ENCODE measurements at places on chromosomes 3 and 15.
A peak's percentile ranks its signal among the peaks of the same experiment; 100 is the strongest.

DNA sequence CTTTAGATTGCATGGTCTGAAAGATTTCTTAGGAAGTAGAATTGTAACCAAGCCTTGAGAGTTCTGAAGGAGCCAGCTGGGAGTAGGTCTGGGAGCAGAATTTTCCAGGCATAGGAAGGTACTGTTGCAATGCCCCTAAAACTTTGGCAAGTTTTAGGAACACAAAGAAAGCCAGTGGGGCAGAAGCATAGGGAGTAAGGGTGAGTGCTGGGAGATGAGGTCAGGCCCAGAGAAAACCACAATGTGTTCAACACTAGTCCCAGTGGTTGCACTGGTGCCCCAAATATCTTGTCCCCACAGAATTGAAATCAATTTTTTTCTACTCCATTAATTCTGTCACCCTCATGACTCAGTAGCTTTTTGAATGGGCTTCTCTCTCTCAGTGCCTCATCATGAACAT is 120.7 kb upstream of the GALNT15 start:
- no peak for DNase-seq

DNA sequence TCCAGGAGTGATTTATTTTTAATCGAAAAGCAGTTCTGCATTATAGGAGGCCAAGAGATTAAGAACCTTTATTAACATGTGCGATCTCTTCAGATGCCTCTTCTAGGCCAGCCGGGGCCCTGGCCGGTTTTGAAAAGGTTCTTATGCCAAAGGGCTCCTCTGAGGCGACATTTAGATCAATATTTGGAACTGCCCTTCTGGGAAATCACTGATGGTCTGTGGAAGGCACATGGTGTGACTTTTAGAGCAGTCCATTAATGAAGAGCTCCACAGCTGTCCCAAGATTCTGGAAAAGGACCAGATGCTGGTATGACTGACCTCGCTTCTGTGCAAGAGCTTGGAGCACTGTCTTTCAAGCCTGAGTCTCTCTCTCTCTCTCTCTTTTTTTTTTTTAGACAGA is 19.7 kb downstream of the MGLL start:
- DNase-seq = no peak

DNA sequence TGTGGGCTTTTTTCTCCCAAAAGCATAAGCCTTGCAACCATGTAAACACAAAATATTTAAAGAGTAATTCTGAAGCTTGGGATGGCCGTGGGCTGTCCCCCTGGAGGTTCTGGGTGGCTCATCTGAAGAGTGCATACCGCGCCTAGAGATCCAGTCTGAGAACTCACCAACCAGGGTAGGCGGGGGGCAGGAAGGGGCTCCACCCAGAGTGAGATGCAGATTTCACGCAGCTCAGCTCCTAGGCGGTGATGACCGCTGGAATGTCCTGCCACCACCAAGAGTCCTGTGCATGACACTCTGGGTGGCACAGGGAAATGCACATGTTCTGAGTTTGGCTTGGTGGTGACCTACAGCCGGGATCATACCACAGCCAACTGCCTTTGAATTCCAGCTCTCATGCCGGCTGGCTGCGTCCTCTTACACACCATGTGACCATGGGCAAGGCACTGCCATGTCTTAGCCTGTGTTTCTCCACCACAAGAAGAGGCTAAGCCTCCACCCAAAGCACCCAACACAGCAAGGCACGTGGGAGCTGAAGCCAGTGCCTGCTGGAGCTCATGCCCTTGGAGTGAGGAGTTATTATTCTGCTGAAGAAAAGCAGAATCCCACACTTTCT is 125.1 kb upstream of the IQSEC1 start:
- no peak for DNase-seq

DNA sequence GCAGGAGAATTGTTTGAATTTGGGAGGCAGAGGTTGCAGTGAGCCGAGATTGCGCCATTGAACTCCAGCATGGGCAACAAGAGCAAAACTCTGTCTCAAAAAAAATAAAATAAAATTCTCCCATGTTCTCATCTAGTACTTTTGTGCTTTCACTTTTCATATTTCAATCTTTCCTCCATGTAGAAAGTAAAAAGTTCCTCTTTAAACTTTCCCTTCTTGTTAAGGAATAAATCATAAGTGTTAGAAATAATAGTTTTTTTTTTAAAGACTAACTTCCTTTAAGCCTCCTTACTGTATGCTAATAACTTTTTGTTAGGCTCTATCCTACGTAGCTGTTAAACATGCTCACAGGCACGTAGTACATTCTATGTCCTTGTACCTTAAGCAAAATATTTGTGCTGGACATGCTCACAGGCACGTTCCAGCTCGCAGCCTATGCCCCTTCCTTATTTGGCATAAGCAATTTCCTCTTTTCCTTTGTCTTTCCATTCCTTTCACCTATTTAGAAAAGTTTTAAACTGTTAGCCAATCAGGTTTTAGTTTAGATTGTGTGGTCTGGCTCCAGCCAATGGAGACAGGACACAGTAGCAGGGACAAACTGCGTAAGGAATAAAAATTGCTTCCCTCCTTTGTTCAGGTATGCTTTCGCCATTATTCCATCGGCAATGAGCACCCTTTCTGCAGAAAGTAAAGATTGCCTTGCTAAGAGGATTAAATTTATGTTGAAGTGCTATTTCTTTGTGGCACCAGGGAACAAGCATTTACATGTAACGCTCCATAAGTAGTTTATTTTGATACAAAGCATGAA is 38.9 kb upstream of the PIK3CB start:
- no peak for DNase-seq

GRCh38 chr15:72737723-72738122 is 45.8 kb downstream of the ADPGK start:
- no peak for DNase-seq

DNA sequence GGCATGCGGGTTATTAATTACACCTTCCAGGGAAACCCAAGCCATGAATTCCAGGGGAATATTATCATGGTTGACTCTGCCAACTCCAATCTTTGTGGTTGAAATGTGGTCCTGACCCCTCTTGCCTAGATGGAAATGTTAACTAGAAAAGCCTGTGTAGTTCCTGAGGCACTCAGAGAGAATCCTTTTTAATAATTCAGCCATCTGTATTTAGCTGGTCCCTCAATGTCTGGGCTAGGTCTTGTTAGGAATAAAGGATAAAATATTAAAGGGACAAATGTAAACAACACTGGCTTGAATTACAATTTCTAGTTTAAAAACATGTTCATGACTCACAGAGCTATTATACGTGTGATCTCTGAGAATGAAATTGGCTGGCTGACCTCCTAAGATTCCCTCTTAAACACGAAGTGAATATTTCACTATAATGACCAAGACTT is 435.2 kb upstream of the SUCLG2 start:
- DNase-seq = no peak

DNA sequence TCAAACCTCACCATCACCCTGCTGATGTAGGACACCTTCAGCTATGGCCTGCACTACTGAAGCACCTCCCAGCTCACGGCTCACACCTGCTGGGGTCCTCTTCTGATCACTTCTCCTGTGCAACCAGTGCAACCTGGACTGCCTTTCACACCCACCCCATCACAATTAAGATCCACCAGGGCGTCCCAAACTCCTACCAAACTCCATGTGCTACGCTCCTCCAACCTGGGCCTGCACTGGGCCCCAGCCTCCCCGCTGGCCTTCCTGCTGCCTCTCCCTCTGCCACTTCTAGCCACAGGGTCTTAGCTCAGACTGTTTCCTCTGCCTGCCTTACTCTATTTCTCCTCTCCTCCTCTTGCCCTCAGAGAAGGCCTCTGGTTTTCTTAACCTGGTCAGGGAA is 12.8 kb downstream of the MESD start:
- no peak for DNase-seq

GRCh38 chr15:93837450-93837849 is 393.9 kb upstream of the MCTP2 start:
- no peak for DNase-seq

DNA sequence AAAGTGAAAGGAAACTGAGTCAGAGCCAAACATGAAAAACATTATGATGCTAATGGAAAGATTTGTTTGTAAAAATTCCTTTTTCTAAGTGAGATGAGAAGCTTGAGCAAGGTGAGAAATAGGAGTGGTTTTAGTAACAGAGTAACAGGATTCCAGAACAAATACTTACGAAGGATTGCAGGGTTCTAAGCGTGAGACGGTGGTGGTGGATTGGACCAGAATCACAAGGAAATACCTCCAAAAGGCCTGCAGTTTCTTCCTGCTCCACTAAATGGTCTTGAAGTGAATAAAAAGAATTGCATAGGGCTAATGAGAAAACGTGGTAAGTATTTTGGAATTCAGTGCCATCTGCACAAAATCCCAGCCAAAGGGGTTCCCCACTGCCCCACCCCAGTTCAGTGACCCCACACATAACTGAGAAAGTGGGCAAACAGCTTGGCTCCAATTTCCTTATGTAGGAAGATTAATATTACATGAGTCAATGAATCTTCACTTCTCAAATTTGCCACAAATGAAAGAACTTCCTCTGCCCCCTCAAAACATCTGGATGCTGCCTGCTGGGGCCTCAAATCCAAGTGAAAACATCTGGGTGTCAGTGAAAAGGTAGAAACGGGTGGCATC is 283.8 kb upstream of the NR2F2 start:
- no peak for DNase-seq

GRCh38 chr3:68943753-68944500 is 11.6 kb upstream of the TAFA4 start:
- DNase-seq = no peak

- DNase-seq = no peak
These were observed 214.2 kb downstream of the FEZF2 start for GRCh38 chr3:62159056-62159708.

DNA sequence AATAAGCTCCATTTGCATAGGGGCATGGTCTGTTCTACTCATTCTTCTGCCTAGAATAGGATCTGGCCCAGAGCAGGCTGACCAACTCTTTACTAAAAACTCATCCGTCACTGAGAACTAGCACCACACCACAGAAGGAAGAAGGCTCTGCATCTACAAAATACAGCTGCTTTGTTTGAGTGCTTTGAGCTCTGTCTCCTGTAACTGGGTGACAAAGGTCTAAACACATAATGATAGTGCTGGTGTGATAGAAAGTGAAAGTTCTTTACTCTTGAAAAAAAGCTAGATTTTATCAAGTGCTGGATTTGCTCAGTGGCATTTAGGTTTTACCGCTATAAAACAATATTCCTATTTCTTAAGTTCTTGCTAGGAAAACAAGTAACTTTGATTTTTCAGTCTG is 140.7 kb downstream of the FHIT start:
- no peak for DNase-seq

- DNase-seq = no peak
These were observed 54.2 kb downstream of the ANKRD28 start for GRCh38 chr3:15743587-15744009.

GRCh38 chr3:188158731-188159310 is 4.9 kb downstream of the LPP start:
- no peak for DNase-seq

DNA sequence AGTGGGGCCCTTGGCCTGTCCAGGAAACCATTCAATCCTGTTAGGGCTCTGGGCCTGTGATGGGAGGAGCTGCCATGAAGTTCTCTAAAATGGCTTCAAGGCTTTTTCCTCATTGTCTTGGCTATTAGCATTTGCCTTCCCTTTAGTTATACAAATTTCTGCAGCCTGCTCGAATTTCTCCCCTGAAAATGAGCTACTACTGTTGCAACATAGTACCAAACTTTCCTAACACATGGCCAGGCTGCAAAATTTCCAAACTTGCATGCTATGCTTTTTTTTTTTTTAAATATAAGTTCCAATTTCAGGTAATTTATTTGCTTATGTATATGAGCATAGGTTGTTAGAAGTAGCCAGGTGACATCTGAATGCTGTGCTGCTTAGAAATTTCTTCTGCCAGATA is 560.8 kb upstream of the TBL1XR1 start:
- DNase-seq = no peak

DNA sequence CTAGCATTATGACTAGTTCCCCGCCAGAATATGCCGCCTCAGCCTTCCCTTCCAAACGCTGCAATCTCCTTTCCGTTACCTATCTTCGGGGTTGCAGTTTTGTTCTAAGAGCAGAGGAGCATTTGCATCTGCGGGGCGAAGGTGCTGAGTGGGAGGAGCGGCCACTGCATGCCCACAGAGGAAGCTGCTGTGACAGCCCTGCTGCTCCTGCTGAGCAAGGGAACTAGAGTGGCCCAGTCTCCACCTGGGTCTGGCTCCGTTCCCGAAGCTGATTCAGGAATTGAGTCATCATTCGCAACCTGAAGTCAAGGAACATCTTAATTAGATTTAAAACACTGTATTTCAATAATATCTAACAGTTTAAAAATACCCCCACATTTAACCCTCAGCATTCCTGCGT is 98.2 kb upstream of the TJP1 start:
- no peak for DNase-seq

- no peak for DNase-seq
These were observed 10.6 kb upstream of the WNT7A start for GRCh38 chr3:13890377-13891016.

DNA sequence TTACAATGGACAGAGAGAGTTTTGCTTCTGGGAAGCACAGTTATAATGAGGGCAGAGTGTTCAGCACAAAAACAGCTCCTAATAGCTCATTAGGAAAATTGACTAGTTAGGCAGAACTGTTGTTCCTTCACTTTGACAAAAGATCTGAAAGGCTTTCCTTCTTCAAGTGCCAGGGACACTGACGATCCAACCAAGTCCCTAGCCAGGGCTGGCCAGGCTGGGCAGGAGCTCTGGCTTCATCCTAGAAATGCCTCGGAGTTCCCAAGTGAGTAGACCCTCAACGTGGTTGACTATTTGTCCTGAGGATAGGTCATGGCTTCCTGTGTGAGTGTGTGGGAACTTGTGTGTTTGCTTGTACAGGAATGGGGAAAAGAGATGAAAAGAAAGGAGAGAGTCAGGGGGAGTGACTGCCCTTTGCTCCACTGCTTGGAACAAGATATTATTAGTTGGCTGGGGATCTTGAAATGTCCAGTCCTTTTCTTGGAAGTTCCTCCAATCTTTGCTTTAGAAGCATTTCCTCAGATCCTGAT is 617.9 kb downstream of the NTRK3 start:
- no peak for DNase-seq

GRCh38 chr3:186142393-186142932 is 33.6 kb upstream of the ETV5 start:
- DNase-seq = no peak

DNA sequence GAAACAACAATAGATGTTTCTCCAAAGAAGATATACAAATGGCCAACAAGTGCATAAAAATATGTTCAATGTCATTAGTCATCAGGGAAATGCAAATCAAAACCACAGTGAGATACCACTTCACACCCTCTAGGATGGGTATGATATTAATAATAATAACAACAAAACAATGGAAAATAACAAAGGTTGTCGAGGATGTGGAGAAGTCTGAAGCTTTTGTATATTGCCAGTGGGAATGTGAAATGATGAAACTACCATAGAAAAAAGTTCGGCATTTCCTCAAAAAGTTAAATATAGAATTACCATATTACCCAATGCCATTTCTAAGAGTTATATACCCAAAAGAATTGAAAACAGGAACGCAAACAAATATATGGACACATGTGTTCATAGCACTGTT is 10.8 kb downstream of the BHLHE40 start:
- peak; percentile 47 for DNase-seq

DNA sequence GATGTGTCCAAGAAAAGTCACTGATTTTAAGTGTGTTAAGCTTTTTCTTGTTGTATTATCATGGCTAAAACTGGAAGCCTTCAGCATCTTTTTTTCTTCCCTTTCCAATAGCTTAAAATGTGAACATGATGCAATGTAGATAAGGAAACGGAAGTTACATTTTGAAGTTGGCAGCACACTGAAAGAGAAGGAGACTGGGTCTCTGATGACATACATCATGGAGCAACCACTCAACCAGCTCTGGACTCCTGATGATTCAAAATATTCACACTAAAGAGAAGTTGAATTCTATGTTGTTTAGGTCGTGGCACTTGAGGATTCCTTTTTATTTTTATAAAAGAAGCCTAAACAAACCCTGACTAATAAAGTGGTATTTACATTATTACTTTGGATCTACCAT is 488.3 kb upstream of the ALCAM start:
- DNase-seq = peak; percentile 57

Measured in AML-193 (cell line).